ENCODE measurements at places on chromosomes 11 and 22.

DNA sequence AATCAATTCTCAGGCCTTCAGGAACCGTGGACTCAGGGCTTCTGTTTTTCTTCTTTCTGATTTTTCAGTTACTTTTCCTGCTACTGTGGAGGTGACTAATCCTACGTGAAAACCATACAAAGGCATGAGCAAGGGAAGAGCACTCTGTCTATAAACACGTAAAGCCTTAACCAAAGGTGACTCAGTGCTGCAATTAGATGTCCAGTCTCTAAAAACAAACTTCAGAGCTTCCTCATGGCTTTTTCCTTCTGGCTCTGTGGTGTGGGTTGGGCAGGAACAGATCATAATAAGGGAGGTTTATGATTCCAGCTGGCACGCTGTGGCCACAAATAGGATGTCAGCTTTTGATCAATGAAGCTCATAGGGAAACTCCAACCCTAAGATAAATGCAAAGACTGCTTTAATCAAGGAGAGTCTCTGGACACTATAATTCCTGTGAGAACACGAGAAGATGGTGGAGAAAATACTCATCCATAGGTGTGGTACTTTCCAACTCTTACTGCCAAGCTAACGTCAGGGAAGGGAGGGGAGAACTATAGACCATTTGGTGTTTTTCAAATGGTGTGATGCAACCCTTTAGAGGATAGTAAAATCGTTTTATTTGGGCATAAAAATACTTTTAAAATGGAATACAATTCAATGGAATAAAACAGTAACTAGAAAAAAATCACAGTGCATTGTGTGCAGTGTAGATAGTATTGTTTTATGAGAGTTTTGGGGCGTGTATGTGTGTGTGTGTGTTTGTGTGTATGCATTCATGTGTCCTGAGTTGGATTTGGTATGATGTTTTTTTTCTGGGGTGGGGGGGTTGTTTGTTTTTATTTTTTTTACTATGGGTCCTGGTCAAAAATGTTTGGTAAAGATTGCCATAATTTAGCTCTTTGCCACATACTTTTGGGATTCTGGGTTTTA is at the start of gene NXPE2:
Gene NXPE2, plus strand, starts transcription at position 403 of the 912 bp plus-strand sequence. Its CDS starts 49 bp downstream, at position 452.
- DNase-seq: no peak

DNA sequence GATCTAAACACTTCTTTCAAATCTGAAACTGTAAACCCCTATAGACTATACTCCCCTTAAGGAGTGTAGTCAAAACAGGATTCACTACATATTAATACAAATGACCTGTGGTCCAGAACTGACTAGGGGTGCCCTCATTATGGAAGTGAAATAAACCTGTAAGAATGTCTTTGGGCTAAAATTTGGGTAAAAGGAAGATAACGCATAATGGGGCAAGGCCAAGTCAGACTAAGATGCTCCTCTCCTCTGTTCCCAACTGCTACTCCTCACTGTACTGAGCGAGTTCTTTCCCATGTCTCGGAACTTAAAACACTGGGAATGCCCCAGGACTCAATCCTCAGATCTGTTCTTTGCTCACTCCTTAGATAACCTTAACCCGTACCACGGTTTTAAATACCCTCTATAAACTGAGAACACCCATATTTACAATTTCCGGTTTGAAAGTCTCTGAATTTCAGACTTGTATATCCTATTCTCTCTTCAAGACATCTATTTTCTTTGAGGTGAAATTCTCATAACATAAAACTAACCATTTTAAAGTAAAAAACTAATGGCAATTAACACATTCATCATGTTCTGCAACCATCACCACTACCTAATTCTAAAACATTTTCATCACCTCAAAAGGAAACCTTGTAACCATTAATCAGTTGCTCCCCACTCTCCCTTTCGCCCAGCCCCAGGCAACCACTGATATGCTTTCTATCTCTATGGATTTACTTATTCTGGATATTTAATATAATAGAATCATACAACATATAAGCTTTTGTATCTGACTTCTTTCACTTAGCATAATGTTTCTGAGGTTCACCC is 4.0 kb downstream of the THAP12 start:
- no peak for DNase-seq

DNA sequence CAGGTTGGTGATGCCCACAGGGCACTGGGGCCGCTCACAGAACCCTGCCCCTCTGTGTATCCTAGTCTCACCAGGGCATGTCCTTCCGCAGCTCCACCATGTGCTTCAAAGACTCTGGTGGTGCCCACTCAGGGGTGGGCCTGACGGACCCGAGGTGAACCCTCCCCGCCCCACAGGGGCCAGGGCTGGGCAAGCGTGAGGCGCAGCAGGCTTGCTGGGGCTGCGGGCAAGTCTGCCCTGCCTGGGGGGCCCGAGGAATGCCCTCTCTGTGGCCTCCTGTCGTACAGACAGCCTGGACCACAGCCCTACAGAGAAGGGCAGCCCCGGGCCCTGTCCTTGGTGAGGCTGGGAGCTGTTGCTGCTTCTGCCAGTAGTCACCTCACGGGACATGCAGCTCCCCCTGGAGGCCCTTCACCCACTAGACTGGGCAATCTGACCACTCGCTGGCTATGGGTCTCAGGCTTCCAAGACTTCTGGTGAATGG is 40.2 kb downstream of the TBX1 start:
- no peak for DNase-seq

- DNase-seq: peak; percentile 38
These were observed 85.9 kb downstream of the ZNF280B start for GRCh38 chr22:22422629-22423112.

- no peak for DNase-seq
These were observed 93.1 kb upstream of the HORMAD2 start for GRCh38 chr22:29987137-29987536.

- no peak for DNase-seq
These were observed 20.2 kb downstream of the MYO18B start for GRCh38 chr22:25762147-25762546.
